ENCODE measurements at places on chromosomes 7 and 10.

- no peak for DNase-seq
Measured at GRCh38 chr10:16967866-16968415, 150.7 kb upstream of the RSU1 start.

DNA sequence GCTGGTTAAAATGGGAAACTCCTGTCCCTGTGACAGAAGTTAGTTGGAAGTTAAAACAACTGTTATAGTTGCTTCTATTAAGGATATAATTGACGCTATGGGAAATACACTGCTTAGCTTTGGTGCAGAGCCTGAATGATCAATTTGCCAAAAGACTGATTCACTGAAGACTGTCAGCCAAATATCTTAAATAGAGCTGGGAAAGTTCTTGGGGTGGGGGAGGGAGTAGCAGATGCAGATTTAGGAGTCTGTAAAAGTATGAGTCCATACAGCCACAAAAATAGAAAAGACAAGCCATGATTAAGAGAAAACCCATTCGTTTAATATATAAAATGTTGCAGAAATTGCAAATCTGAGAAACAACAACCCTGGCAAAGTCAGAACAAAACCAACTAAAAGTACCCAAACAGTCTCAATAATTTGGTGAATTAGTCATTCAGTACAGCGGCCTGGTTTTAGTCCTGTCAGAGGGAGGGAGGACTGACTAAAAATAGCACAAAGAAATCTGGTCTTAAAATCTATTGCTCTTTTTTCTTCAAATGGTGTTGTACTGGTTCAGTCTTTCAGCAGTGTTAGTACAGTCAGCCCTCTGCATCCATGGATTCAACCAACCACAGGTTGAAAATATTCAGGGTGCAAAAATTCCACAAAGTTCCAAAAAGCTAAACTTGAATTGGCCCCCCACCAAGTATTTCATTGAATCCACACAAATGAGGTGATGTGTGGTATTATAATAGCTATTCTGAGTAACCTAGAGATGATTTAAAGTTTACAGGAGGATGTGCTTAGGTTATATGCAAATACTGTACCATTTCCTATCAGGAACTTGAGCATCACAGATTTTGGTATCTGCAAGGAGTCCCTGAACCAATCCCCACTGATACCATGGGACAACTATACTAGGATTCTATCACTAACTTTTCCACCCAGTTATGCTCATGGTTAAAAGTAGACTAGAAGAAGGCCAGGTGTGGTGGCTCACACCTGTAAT lies 30.0 kb downstream of the STK17A start:
- DNase-seq: peak; percentile 83

GRCh38 chr10:51615764-51616298 lies 83.6 kb downstream of the CSTF2T start:
- no peak for DNase-seq

- no peak for DNase-seq
Measured at GRCh38 chr7:123231021-123232000, 31.5 kb upstream of the SLC13A1 start.
